ENCODE measurements at places on chromosomes 16 and 17.

GRCh38 chr17:28953444-28954118 is 2.3 kb upstream of the PHF12 start:
- peak; percentile 73 for DNase-seq

GRCh38 chr16:69564845-69565670 is 708 bp upstream of the NFAT5 start:
- no peak for DNase-seq

- DNase-seq: no peak
Measured at GRCh38 chr17:61396586-61397085, 3.0 kb upstream of the TBX2 start.

- peak; percentile 15 for DNase-seq
Measured at GRCh38 chr17:74099442-74100340, 103.8 kb upstream of the RPL38 start.

DNA sequence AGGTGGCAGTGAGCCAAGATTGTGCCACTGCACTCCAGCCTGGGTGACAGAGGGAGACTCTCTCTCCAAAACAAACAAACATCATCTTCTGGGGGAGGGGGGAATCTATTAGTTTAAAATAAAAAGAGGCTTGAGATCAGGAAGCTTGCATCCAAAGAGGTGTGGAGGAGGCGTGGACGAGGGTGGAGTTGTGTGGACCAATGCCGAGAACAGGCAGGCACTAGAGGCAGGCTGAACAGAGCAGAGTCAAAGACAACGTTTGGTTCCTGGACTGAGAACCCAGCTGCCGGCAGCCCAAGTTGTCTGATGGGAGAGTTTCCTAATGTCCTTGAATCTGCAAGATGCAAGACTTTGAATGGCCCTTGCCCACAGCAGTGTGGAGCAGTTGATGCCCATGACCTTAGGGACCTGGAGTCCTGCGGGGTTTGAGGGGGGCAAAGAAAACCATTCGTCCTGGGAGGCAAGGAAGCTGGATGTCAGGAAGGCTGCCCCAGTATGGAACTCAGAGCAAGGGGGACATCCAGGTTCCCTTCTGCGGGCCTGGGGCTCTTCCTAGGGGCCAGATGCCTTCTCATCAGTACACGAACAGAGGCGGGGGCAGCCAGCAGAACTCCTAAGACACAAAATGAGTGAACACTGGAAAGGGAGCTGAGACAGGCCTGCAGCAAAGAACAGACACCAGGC is 9.2 kb downstream of the TBC1D16 start:
- DNase-seq: no peak

- DNase-seq: no peak
Measured at GRCh38 chr16:2806286-2806685, 8.0 kb downstream of the PRSS41 start.

- no peak for DNase-seq
Measured at GRCh38 chr17:10251212-10251948, 53.0 kb upstream of the GAS7 start.

DNA sequence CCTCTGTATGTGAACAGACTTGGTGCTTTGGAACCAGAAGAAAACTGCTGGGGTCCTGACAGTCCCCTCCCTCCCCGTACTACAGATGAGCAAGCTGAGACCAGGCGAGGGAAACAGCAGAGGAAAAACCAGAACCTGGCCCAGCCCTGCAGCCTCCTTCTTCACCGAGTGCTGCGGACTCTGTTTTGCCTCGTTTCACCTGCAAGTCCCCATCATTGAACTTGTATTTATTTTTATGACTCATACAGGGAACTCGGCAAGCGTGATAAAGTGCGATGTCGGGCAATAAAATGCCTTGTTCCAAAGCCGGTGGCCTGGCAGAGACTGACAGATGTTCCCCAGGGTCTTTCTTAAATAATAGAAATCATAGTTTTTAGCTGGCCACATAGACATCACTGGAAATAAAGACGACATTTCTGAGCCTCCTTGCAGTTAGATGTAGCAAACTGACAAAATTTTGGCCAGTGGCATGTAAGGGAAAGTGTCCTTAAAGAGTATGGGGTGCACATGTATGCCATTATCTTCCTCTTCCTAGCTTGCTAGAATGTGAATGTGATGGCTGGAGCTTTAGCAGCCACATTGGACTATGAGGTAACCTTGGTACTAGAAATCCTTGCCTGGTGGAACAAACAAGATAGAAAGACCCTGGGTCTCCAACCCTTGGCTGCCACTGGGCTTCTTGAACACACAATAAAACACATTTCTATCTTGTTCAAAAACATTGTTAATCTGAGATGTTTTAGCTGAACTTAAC is 128.6 kb downstream of the IRF8 start:
- no peak for DNase-seq

GRCh38 chr16:22784690-22785214 is 29.2 kb upstream of the HS3ST2 start:
- peak; percentile 49 for DNase-seq

GRCh38 chr17:64630309-64631223 is 31.5 kb downstream of the SMURF2 start:
- peak; percentile 45 for DNase-seq

GRCh38 chr16:53609536-53609935 is 94.1 kb downstream of the RPGRIP1L start:
- DNase-seq: no peak

GRCh38 chr16:72317446-72317845 is 145.5 kb upstream of the PMFBP1 start:
- no peak for DNase-seq

DNA sequence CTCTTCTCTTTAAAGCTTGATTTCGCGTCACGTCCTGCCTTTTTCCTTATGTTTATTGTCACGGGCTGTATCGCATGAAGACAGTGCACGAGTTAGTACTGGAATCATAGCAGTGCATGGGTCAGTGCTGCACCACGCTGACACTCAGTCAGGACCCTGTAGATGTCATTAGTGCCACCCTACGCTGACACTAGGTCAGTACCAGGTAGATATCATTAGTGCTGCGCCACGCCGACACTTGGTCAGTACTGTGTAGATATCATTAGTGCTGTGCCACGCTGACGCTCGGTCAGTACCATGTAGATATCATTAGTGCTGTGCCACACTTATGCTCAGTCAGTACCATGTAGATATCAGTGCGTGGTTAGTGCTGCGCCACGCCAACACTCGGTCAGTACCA is 106.2 kb upstream of the ZNF469 start:
- no peak for DNase-seq

GRCh38 chr16:7597677-7598076 is 265.0 kb downstream of the RBFOX1 start:
- DNase-seq: no peak

DNA sequence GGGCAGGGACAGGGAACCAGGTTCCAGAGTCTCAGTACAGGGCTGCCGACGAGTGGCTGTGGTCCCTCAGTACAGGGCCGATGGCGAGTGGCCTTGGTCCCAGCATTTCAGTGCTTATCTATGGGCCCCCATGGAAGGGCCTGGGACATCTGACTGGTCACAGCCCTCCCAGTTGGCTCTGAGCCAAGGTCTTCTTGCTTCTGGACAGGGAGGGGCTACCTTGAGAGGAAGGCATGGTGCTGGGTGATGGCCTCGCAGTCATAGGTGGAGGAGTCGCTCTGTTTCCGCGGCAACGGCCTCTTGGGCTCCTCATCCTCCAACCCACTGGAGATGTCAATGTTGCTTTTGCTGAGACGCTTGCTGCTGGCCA is 32.5 kb downstream of the PIMREG start:
- DNase-seq: peak; percentile 10

- DNase-seq: no peak
Measured at GRCh38 chr16:61909074-61909473, 127.2 kb downstream of the CDH8 start.

GRCh38 chr16:27685807-27686206 is 135.9 kb downstream of the KATNIP start:
- DNase-seq: no peak

DNA sequence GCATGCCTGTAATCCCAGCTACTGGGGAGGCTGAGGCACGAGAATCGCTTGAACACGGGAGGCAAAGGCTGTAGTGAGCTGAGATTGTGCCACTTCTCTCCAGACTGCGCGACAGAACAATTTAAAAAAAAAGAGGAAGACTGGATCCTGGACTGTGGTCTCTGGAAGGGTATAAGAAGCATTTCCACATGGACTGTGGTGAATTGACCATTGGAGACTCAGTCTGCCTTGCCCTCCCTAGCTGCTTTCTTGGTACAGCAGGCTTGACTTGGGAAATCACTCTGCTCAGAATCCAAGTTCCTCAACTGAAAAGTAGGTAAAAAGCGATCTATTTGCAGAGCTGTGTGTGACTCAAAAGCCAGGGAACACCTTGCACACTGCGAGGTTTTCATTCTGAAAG is 1.0 kb upstream of the MGRN1 start:
- DNase-seq: no peak

DNA sequence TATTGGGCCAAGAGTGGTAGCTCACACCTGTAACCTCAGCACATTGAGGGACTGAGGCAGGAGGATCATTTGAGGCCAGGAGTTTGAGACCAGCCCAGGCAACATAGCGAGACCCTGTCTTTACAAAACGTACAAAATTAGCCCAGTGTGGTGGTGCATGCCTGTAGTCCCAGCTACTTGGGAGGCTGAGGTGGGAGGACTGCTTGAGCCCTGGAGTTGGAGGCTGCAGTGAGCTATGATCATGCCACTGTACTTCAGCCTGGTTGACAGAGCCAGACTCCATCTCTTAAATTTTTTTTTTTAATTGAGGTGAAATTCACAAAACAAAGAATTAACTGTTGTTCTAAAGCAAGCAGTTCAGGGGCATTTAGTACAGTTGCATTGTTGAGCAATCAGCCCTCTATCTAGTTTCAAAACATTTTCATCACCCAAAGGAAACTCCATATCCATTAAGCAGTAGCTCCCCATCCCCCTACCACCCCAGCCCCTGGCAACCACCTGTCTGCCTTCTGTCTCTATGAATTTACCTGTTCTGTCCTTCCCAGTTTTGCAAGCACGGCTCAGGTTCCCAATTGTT is 15.6 kb downstream of the SNX29 start:
- DNase-seq: peak; percentile 59

GRCh38 chr17:61393904-61394629 is 5.6 kb upstream of the TBX2 start:
- DNase-seq: no peak

DNA sequence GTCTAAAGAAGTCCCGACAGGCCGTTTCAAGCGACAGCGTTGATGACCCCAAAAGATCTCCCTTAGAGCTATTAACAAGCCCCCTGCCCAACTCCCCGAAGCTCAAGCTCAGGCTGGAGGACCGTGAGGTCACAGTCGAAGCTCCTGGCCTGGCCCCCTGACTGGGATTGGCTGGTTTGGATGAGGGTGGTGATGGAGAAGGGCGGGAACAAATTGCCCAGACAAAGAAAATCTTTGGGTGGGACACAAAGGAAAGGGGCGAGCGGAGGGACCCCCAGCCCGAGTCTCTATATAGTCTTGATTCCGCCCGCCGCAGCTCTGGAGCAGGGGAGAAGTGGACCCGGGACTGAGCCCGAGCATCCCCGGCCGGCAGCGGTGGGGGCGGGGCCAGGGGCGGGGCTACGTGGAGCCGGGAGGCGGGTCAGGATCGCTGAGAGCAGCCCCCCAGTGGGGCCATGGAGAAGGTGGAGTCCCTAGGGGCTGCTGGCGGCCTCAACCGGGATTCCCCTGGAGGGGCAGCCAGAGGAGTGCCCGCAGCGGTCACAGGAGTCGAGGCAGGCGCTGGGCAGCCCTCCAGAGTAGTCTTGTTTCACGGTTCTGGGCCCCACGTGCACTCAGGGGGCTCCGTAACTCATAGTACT is 982 bp upstream of the NEURL4 start:
- peak; percentile 79 for DNase-seq

DNA sequence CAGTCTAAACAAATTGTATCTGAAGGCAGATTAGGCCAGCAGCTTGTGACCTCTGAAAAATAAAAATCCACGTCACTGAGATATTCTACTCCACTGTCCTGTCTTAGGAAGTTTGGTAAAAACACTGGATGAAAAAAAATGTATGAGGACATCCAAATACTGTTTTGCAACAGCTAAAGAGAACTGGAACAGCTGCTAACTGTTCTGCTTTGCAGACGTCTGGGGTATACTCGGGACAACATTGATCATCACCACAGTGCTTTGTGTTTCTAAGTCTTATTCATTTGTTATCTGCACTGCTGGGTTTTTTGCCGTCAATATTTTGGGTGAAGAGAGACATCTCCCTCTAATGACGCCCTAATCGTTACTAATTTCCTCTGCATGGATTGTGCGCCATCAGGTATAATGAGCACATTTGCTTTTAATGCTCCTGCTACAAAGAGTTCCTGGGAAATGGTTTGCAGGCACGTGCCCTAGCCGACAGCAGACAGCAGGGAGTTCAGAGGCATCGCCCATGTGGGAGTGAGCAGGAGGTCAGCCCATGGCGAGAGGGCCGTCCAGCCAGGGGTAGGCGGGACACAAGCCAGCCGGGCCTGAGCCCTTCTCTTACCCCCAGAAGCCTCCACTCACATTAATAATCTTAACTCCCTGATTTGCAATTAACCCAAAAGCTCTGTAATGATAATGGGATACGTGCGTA is 87.0 kb downstream of the CBLN1 start:
- no peak for DNase-seq

DNA sequence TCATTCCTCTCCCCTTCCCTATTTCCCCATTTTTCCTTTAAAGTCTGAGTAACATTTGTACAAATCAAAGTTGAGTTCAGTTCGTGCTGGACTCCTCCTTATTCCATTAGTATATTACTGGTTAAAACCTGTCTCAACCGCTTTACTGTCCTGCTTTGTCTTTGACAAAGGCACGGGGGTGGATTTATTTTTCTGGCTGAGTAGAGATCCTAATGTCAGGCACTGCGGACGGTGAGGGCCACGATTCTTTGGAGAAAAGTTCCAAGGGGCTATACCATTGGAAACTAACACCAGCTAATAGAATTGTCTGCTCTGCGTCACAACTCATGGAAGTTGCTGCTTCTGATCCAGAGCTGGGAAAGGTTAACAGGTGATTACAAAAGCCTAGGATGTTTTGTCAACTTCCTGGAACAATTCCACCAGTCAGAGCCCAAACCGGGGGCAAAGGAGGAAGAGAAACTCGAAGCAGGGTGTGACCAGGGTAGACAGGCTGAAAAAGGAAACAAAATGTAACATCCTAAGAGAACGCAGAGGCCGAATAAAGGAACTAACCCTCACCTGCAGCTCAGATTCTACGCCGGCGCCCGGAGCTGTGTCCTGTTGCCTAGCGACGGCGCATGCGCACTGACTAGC is 12.4 kb downstream of the TAT start:
- no peak for DNase-seq

- no peak for DNase-seq
Measured at GRCh38 chr17:39675390-39676082, 7.3 kb downstream of the PNMT start.

DNA sequence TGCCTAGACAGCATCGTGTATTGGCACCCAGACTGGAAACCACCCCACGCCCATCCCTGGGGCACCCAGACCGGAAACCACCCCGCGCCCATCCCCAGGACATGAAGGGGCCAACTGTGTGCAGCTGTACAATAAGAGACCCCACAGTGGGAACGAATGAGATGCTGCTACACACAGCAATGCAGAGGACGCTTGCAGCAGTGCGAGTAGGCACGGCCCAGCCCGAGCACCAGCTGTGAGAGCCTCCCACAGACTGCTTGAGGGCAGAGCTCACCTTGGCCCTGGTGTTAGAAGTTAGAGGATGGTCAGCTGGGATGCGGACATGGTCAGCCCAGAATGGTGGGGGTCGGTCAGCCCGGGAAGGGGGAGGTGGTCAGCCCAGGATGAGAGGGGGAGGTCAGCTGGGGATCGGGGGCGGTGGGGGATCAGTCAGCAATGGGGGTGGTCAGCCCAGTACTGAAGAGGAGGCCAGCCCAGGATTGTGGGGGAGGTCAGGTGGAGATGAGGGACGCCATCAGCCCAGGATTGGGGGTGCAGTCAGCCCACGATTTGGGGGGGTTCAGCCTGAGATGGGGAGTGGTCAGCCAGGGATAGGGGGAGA is 340.0 kb downstream of the C16orf95 start:
- DNase-seq: no peak

GRCh38 chr16:2044541-2044940 is 3.1 kb downstream of the NTHL1 start:
- DNase-seq: no peak
